ENCODE measurements at places on chromosomes 1 and 21.

- no peak for DNase-seq
Observed at GRCh38 chr1:27528818-27529703, 39.1 kb upstream of the WASF2 start.

- DNase-seq, result no peak
Observed at GRCh38 chr1:156413391-156414246, 44.6 kb downstream of the RHBG start.

GRCh38 chr1:7956218-7957032 is 5.1 kb upstream of the PARK7 start:
- peak; percentile 51 for DNase-seq

DNA sequence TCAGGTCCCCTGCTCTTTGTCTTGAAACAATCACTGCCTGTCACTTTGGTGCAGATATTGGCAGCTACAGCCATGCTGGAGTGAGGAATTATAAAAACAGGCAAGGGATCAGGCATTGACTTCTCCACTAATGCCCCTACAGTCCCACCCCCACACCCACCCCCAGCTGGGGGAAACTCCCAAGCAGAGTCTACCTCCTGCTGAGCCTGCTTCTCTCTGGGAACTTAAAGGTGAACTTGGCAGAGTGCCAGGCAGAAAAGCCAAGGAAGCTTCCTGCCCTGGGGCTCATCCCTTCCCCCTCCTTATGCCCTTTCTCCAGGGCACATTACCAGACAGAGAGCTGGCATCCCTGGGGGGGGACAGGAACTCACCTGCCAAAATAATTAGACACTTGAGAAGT is 6.7 kb downstream of the NCMAP start:
- peak; percentile 2 for DNase-seq

DNA sequence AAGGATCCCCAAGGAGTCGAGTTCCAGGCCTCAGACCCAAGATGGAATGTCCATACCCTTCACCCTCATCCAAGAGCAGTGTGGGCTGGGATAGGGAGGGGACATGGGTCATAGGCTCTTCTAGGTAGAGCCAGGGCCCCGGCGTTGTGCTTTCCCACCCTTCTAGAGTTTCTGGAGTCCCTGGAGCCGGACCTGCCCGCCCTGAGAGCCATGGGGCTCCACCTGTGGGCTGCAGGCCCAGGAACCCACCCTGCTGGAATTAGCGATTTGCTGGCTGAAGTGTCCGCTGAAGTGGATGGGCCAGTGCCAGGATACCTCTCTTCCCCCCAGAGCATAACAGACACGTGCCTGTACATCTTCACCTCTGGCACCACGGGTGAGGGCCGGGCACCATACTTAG is 1.1 kb downstream of the SLC27A3 start:
- no peak for DNase-seq

GRCh38 chr1:156667610-156667967 is 9.6 kb downstream of the NES start:
- DNase-seq, result no peak

DNA sequence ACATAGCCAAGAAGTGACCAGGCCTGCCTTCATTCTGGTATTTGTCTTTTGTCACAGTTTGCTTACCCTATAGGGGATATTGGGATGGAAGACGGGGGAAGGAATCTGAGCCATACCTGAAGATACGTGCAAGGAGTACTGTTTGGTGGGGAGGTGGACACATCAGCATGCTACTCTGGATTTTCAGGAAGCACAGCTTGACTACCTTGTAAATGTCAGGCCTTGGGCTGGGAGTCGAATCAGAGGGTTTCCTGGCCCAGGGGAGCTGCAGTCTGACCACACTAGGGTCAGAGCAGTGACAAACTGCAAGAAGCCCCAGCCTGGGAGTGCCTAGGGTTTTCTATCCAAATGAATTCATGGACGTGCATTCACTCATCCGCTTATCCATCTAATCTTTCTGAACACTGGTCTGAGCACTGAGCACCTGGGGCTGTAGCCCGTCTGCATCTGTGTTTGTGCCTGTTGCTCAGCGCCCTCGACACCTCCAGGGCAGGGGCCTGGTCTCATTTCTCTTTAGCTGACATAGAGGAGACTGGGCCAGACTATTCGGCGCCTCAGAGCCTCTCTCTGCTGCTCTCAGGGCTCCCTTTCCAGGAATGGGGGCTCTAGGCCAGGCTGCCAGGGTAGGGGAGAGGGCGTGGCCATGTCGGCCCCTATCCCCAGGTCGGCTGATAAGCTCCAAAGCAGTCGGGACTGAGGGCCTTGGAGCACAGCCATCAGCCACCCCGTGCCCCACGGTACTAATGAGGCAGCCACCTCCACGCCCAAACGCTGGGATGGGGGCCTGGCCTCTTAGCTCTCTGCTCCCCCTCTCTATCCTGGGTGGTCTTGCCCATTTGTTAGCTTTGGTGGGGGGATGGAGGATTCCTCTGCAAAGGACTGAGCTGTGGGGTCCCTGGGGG is 47.0 kb upstream of the SLC2A1 start:
- no peak for DNase-seq

- DNase-seq, result no peak
Observed at GRCh38 chr21:42845296-42845965, 33.9 kb downstream of the WDR4 start.

- no peak for DNase-seq
Observed at GRCh38 chr1:29478151-29478791, 241.9 kb downstream of the PTPRU start.

DNA sequence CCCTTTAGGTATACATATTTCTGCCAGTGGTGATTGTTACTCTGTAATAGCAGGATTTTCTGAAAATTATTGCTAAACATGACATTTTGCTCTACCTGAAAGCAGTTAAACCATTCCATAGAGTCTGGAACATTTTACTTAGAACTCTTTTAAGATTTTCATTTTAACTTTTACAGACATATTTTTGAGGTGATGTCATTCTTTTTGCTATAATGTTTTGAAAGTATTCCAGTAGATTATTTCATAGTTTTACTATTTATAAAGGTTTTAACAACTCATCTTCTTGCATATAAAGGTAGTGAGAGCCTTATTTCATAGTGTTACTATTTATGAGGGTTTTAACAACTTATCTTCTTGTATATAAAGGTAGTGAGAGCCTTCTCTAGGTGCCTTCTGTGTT is 42.9 kb downstream of the PTBP2 start:
- no peak for DNase-seq

GRCh38 chr1:41433501-41433900 is 51.0 kb downstream of the EDN2 start:
- DNase-seq, result no peak

GRCh38 chr1:201503397-201504176 is 3.3 kb downstream of the CSRP1 start:
- DNase-seq, result peak; percentile 98

GRCh38 chr1:55717111-55717510 is 501.9 kb upstream of the USP24 start:
- no peak for DNase-seq

- no peak for DNase-seq
Observed at GRCh38 chr1:28885977-28886730, 28.2 kb upstream of the EPB41 start.

- peak; percentile 46 for DNase-seq
Observed at GRCh38 chr1:21659099-21659923, 9.8 kb downstream of the RAP1GAP start.

DNA sequence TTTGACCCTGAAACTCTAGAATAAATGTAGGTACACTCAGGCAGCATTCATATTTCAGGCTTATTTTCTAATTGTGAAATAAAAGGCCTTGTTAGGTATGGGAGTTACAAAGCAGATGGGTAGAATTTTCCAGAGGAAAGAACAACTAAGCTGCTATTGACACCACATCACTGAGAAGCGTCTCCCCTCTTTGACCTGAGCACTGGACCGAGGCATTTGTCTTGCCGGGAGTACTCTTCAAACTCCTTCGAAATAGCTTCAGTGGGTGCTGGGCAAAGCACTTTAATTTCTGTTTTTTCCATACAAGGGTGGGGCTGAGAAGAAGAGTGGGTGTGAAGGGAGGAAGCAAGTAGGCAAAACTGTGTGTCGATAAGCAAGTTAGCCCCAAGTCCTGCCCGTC is 36.4 kb downstream of the ABCA4 start:
- DNase-seq, result no peak

DNA sequence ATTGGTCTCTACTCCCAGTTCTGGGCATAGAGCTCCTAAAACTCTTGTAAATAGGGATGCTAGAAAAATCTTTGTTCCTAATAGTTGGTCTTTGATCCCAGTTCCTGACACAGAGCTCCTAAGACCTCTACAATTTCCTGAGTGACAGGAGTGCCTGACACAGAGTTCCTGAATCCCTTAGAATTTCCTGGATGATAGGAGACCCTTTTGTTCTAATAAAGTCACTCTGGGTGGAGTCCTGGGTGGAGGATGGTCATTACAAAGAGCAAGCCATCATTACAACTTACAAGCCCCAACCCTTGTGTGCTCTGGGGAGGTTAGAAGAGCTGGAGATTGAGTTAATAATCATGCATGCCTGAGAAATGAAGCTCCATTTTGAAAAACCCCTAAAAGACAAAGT is 58.4 kb downstream of the ZZZ3 start:
- no peak for DNase-seq

DNA sequence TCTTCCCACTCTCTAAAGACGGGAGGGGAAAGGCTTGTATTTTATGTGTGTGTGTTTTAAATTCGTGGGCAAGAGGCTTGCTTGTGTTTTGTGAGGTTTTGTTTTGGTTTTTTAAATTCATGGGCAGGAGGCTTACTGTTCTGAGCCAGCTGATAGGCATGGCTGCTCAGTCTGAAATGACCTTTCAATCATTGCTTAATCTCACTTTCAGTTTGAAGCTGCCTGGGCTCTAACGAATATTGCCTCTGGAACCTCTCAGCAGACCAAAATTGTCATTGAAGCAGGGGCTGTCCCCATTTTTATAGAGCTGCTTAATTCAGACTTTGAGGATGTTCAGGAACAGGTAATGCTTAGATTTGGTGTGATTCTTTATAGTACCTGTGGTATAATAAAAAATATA is 20.3 kb upstream of the TXLNA start:
- DNase-seq, result no peak

- no peak for DNase-seq
Observed at GRCh38 chr21:18524097-18524880, 120.7 kb upstream of the TMPRSS15 start.

GRCh38 chr1:159889821-159890252 is 10.1 kb downstream of the CFAP45 start:
- DNase-seq, result peak; percentile 100

- no peak for DNase-seq
Observed at GRCh38 chr1:222940906-222941305, 126.1 kb downstream of the DISP1 start.

DNA sequence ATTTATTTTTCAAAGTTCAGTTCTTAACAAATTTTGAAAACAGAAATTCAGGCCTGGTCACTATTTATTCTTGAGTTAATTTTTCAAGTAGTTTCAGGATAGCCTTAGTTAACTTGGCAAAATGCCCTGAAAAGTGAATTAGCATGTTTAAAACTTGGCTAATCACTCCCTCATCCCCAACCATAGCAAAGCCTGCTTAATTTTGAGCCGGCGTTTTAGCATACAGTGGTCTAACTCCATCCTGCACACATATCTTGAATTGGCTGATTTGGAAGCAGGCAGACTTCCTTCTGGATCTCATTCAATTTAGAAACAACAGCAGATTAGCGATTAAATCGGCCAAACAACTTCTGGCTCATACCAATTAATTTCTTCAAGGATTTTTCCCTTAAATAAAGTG is 439.2 kb downstream of the PTBP2 start:
- no peak for DNase-seq

- no peak for DNase-seq
Observed at GRCh38 chr1:214003233-214003632, 15.5 kb downstream of the PROX1 start.

GRCh38 chr1:97909266-97909665 is 11.6 kb downstream of the DPYD start:
- no peak for DNase-seq

DNA sequence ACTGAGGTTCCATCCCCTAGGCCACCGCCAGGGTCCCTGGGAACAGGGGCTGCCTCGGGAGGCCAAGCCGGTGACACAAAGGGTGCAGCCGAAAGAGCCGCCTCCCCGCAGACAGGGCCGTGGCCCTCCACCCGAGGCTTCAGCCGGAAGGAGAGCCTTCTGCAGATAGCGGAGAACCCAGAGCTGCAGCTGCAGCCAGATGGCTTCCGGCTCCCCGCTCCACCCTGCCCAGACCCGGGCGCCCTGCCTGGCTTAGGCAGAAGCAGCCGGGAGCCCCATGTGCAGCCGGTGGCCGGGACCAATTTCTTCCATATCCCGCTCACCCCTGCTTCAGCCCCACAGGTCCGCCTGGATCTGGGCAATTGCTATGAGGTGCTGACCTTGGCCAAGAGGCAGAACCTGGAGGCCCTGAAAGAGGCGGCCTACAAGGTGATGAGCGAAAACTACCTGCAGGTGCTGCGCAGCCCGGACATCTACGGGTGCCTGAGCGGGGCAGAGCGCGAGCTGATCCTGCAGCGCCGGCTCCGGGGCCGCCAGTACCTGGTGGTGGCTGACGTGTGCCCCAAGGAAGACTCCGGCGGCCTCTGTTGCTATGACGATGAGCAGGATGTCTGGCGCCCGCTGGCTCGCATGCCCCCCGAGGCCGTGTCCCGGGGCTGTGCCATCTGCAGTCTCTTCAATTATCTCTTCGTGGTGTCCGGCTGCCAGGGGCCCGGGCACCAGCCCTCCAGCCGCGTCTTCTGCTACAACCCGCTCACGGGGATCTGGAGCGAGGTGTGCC is 1.4 kb downstream of the KLHDC7A start:
- no peak for DNase-seq

GRCh38 chr1:98197356-98197755 is 276.5 kb upstream of the DPYD start:
- DNase-seq, result no peak

DNA sequence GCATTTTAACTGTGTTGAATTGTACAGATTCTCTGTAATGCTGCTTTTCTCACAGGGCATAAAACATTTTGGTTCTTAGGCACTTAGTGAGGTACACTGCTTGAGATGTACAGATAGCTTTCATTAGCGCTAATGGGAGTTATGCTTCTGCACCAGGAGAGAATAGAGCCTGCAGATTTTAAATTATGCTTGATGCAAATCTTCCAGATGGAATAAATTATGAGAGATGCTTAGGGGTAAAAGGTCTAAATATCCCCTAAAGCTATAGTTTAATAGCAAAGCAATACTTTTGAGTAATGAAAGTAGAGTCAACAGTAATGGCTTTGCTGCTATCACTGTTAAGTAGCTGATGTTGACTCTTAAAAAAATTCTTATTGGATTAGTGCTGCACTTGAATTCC is 248.9 kb downstream of the S1PR1 start:
- DNase-seq, result no peak

DNA sequence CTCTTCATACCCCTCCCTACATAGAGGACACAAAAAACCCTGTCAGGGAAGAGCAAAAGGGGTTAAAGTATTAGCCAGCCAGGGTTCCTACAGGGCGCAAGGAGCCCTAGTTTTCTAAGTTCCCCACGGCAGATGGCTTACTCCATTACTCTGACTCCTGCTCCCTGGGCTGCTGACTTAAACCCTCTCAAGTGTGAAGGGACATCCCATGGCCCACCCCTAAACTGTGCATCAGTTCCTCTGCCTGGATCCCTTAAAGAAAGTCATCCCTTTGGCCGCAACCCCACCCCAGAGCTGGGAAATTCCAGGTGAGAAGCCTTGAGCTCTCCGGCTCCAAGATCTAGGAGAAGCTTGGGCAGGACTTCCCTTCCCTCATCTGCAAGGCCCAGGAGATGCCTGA is 236.0 kb downstream of the TOMM20 start:
- DNase-seq, result no peak

GRCh38 chr1:210003501-210003900 is 65.5 kb downstream of the SYT14 start:
- no peak for DNase-seq

- DNase-seq, result no peak
Observed at GRCh38 chr21:43370091-43370658, 56.8 kb downstream of the SIK1 start.
